ENCODE measurements at places on chromosomes 13 and 19.
A peak's percentile ranks its signal among the peaks of the same experiment; 100 is the strongest.

DNA sequence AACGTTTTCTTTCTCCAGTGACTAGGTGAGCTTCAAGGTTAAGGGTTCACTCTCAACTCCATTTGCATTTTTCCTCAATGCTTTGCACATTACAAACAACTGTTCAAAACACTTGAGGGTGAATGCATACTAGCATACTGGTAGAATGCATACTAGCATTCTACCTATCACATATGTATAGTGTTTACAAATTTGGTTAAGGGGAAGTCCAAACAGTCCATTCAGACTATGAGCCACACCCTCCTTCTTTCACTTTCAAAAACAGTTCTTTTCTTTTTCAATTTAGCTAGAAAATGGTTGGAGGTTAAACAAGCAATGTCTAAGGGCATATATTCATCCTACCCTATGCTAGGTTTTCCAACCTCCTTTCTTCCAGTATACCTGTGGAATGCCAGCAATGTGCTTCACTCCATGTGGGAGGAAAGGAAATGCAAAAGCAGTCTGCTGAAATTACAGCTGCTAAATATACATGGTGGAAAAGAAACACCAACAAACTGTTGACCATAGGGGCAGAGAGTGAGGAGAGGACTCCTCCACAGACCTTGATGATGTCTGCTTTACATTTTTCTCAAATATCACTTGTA is 102.6 kb downstream of the DOCK9 start:
- DNase-seq, result no peak

GRCh38 chr19:55462722-55463121 is 1.3 kb upstream of the ISOC2 start:
- DNase-seq, result no peak

GRCh38 chr19:10390652-10391286 is 10.4 kb upstream of the TYK2 start:
- DNase-seq, result peak; percentile 45

- DNase-seq, result no peak
Measured at GRCh38 chr19:55638864-55639359, 1.9 kb upstream of the ZNF580 start.

DNA sequence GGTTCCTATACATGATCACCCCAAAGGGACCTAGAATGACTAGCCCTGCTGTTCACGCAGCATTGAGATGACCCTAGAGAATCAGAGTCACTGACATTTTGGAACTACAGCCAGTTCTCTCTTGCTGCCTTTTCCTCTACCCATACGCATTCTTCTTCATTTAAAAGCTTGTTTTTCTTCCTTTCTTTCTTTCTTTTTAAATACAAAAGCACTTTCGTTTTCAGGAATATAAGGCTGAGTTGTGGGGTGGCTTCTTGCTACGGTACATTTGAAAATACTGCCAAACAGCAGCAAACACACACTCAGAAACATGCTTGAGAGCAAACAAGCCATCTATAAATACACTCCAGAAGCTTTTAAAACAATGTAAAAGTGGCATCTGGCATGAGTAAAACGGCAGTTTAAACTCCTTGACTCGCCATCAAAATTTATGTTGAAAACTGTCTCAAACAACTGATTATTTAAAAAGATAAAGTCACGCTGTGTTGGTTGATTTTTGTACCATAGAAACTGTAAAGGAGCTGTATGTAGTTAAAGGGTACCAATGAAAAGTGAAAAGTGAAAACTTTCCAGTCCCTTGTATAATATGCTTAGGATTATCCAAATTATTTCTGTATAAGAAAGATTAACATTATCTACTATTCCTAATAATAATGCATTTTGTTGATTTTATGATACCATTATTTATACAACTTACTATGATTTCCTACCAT is 95.6 kb downstream of the PCDH9 start:
- DNase-seq, result no peak
